ENCODE measurements at places on chromosomes 4 and X.

DNA sequence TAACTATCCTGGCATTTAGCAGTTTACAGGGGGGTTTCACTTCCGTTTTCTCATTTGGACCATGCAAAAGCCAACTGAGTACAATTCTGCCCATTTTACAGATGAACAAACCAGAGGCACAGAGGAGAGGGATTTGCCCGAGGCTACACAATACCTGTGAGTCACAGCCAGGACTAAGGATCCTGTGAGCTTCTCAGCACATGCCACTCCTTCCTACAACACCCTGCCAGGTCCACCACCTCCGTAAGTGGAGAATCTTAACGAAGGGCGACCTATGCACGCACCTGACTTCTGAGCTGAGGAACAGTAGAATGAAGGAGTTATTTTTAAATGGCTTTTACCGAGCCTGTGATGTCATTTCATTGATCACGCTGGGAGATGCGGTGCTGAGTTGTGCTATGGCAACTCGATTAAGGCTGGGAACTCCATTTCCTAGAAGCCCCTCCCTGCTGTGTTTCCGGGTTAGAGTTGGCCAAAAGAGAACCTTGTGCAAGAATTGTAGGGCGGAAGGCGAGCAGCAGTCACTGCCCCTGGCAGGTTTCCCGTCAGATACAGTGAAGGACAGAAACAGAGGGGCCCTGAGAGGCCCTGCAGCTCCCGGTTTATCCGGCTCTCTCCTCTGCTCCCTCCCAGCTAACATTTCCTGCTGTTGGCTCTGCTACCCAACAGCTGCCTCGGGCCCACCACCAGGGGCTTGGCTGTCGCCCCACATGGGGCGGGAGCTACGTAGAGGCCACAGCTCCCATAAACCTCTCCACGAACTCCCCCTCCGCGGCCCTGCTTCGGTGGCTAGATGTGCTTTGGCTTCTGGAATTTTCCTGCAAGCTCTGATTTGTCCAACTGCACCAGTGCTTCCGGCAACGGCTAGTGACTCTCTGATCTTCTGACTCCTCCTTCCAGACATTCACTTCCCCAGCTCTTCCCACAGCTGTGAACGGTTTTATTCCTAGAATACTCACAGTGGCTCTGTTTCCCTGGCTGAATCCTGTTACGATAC is 75.1 kb upstream of the USP9X start:
- peak; percentile 50 for DNase-seq

DNA sequence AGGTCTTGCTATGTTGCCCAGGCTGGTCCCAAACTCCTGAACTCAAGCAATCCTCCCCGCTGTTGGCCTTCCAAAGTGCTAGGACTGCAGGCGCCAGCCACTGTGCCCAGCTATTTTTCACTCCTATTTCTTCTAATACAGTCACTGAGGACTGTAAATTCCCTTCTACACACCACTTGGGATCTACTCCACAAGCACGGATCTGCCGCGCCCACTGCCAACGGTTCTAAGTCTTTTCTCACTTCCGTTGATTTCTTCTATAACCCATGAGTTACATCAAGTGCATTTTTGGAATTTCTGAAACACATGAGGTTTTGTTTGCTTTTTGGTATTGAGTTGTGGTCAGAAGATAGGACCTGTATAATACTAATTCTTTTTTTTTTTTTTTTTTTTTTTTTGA is 48.6 kb downstream of the FAM53A start:
- no peak for DNase-seq

GRCh38 chrX:38336538-38337240 is 9.4 kb upstream of the RPGR start:
- DNase-seq: no peak

GRCh38 chrX:16786791-16787735 is 797 bp downstream of the TXLNG start:
- DNase-seq: peak; percentile 50

DNA sequence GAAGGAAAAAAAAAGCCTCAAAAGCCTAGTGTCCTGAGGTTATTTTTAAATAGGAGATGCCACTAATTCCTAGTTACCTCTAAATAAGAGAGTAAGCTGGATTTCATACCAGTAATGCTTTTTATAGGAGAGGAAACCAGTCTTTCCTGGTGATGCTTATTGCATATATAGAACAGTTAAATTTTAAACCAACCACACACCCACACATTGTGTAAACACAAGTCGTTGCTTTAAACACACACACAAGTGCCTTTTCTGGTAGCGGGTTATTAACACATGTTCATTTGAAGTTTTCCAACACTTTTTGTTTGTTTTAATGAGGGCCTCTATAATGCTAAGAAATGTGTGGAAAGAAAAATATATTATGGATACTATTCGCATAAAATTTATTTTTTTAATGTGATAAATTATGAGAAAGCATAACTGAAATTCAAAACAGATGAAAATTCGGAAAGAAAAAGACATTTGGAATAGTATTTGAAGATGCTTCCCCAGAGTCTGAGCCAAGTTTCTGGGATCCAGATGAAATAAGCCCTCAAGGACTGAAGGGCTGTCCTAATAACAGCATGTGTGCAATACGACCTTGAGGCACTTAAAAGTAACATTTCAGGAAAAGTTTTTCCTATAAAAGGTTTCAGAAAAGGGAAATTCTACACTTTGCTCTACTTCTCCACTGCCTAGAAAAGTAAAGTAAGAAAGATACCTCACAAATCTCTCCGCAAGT is 2.0 kb downstream of the ANTXR2 start:
- no peak for DNase-seq

DNA sequence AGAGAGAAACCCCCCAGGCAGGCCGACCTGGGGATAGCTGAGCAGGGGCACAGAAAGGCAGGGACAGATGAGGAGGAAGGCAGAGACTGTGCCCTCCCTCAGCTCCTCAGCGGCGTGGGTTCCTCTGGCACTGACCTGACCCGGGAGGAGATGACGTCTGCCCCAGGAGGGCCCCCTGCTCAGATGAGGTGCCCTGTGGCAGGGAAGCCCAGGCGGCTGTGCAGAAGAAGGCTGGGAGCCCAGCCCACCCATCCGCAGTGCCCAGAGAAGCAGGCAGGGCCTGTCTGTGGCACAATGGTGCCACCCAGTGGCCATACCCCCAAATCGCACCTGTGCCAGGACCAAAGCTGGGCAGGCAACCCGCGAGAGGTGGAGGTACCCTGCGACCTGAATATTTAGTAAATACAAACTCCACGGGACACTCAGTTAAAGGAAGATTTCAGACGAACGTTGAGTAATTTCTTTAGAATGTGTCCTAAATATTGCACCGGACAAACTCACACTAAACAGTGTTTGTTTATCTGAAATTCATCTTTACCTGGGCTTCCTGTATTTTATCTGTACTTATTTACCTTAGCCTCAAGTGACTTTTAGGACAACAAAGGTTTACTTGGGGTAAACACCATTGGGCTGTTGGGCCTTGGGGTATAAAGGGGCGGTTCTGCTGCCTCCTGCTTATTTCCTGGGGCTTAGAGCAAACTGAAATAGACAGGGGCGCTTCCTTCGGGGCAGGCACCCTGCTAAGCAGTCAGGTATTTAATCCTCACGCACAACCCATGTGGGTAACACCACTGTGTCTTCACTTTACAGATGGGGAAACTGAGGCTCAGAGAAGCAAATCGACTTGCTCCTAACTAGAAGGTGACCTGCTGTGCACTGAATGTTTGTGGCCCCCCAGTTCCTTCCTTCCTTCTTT is 46.5 kb upstream of the HMX1 start:
- peak; percentile 79 for DNase-seq

- DNase-seq: no peak
These were observed 296 bp upstream of the ADGRL3 start for GRCh38 chr4:61199873-61200186.

- DNase-seq: no peak
These were observed 207.9 kb downstream of the MAB21L2 start for GRCh38 chr4:150789864-150790263.

DNA sequence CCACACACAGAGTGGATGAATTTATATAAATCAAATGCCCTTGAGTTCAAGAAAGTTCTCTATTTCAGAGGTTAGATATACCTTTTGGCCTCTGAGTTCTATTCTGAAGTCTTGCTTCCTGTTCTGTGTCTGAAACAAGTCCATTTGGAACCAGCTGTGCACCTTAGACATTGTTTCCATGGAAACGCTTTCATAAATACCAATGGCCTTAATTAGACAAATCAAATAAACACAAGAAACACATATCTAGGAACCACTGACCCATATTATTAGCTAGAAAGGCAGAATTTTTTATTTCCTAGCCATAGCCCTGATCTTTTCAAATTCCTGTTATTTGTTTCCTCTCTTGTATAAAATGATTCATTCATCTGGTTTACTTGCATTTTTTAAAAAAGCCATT is 8.4 kb upstream of the C4orf54 start:
- no peak for DNase-seq

DNA sequence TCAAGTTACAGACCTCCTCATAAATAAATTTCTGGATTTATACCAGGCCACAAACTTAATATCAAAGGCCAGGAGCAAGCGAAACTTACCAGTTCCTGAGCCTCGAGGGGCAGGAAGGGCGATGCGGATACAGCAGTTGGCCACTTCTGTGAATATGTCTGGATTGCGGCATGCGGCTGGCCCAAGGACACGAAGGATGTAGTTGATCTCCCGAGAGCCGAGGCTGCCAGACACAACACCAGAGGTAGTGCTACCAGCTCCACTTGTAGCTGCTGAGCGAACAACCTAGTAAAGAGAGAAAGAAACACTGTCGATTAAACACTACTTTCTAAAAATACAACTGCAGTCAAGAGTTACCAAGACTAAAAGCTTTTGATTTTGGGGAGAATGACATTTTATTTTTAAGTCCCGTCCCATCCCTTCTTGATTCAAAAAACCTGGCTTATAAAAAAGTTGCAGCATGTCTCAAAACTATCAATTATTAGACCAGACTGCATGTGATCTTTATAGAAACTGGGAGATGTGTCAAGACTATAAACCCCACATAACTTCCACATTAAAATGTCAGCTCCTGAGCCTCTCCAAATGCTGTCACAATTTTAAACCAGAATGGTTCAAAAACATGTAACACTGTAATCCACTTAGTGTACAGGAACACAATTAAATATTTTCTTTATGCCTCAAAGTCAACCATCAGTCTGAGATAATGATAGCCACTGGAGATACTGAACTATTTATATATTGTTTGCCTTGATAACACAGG is 105.6 kb downstream of the HUWE1 start:
- no peak for DNase-seq

DNA sequence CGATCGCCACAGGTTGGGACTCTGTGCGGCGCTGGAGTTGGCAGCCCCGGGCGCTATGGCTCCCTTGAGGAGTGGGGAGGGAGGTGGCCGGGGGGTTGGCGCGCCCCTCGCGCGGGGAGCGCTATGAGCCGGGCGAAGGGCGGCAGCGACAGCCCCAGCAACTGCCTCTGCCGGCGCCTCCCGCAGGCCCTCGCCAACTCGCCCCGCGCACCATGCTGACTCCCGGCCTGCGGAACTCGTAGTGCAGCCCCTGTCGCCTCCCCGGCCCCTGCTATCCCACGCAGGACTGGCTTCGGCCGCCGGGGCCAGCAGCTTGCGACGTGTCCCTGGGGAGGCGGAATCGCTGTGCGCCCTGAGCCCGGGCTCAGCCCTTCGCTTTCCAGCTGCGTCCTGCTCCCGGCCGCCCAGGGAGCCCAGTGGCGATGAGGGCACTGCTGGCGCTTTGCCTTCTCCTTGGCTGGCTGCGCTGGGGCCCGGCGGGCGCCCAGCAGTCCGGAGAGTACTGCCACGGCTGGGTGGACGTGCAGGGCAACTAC is 415 bp downstream of the SHISA3 start:
- no peak for DNase-seq

DNA sequence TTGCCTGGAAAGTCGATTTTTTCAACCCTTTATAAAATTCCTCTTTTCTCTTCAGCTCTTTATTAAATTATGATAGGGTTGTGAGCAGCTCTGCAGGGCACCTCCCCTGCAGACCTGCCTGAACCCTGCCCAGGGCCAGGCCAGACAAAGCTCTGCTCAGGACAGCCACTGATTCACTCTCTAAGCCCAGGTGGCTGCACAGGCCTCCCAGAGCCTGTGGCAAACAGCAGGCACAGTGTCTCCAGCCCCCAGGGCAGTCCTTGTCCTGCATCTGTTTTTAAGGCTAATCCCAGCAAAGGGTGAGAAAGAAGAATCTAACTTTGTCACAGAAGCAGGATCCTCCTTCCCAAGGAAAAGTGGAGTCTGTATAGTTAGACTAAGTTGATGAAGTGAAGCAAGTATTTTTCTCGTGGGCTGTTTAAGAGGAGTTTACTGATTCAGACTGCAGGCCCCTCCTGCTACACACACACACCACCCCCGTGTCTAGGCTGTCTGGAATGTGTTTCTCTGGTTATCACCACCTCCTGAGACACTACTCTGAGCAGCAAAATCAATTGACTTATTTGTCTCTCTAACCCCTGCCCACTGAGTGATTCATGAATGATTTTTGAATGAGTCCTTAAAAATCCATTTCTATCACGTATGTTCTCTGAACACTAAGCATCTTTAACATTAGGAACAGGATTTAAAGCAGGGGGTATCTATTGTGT is 101.7 kb downstream of the CHIC2 start:
- peak; percentile 47 for DNase-seq

DNA sequence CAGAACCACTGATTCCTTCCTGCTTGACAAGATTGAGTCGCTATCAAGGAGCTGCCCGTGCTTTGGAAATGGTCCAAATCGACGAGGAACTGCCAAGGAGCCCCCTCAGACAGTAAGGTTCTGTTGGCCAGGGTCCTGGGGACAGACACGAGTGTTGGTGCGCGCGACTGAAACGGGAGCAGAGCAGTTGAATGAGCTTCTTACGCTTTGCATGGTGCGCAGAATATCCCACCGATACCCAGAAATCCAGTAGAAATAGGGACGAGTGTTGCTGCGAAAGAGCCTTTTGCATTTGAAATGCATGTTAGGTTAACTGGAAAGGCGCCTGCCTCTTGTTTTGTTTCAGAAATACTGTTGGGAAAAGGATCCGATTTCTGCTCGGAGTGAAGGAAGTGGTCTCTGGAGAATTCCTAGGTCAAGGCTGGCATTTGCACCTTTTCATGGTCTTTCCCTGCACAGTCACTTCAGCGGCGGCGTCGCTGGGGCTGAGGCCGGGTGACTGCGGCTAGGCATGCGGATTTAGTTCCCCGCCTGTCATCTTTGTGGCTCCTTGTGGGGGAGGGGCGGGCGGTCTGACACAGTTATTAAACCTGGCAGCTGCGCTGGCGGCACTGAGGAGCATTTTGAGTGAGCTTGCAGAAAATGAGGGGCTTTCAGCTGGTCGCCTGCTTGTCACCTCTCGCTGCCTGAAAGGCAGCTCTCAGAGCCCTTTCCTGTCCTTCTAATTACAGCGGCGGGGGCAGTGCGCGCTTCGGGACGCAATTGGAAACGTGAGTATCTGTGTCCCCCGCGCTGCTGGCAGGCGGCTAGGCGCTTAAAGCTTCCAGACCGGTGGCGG is 51.5 kb upstream of the TRIM2 start:
- DNase-seq: peak; percentile 20

- no peak for DNase-seq
These were observed 139.9 kb downstream of the FRMPD4 start for GRCh38 chrX:12278151-12278550.

GRCh38 chr4:150176547-150176946 is 98.3 kb downstream of the DCLK2 start:
- DNase-seq: peak; percentile 21

DNA sequence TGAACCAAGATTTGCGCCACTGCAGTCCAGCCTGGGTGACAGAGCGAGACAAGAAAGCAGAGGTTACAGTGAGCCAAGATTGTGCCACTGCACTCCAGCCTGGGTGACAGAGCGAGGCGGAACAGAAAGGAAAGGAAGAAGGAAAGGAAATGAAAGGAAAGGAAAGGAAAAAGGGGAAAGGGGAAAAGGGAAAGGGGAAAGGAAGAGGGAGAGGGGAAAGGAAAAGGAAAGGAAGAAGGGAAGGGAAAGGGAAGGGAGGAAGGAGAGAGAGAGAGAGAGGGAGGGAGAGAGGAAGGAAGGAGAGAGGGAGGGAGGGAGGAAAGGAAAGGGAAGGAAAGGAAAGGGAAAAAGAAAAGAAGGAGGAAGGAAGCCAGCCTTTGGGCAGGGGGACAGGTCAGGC is 76.6 kb downstream of the PRKX start:
- DNase-seq: no peak

Data from AG08396 (cell line).